DMS 273 treated with DMSO at 0.1 percent for 48 hours (cell line): ENCODE measurements at places on chromosomes 12 and 14.
A peak's percentile ranks its signal among the peaks of the same experiment; 100 is the strongest.

DNA sequence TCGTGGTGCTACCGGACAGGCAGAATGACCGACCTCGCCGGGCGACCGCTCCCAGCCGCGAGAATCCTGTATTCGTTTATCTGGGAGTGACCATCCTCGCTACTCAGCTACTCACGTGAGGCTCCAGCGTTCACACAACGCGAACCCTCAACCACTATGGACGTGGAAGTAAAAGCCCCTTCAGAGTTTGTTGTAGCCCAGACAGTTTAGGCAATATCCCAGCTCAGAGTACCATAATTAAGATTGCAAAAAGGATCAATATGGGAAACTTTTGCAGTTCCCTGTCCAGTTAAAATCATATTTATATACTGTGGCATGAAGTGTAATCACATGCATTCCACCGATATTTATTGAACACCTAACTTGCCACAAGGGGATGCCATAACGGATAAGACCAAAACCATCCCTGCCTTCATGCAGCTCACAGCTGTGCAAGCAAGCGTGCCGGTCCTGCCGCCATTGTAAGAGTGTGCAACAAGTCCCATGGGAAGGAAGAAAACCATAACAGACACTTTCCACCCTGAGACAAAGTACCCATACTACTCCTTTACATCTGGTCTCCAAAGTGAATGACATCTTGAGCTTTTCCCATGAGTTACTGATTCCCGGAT is 938 bp upstream of the MAX start:
- DNase-seq: peak; percentile 64

DNA sequence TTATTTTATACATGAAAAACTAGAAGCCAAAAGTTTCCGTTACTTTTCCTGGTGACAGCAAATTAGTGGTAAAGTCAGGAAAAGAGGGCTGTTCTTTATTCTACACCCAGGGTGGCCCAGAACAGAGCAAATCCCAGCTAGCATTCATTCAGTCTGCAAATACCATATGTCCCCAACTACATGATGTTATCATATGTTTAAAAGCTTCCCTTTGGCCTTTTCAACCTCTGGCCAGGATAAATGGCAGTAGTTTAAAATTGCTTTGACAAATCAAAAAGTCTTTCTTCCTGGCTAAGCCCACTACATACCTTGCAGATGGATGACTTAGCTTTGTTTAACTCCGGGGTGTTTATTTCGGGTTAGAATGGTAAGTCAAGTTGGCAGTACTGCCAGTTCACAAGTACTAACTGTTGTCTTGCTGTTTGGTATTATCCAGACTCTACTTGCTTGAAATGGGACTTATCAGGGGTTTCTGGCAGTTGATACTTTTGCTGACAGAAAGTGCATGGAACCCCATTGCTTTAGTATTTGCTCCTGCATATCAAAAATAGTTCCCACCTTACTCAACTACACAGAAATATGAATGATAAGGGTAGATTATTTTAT is 69.7 kb downstream of the PKP2 start:
- DNase-seq: no peak

- DNase-seq: no peak
Measured at GRCh38 chr12:131536766-131537165, 174.1 kb upstream of the SFSWAP start.

- no peak for DNase-seq
Measured at GRCh38 chr14:104856157-104856868, 8.8 kb upstream of the CEP170B start.

- DNase-seq: no peak
Measured at GRCh38 chr14:61563162-61563511, 132.2 kb upstream of the HIF1A start.

DNA sequence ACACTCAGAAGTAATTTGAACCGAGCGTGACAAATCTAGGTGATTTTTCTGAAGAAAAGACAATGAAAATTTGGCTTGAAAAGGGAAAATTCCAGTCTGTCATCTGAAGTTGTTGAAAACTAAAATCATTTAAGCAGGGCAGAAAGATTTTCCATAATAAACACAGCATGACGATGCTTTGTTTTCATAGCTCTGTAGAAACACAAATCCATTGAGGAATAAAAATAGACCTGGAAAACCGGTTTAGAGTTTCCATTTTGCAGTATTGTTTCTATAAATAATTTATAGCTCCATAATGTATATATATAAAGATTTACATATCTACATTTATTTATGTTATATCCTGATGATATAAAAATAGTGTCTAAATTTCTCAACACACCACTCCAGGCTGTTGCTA is 1918.5 kb upstream of the FLRT2 start:
- no peak for DNase-seq
